NAMALWA (cell line): ENCODE measurements at places on chromosomes 2 and 18.
A peak's percentile ranks its signal among the peaks of the same experiment; 100 is the strongest.

- DNase-seq = no peak
These were observed 276.8 kb upstream of the HDAC4 start for GRCh38 chr2:239677453-239678185.

DNA sequence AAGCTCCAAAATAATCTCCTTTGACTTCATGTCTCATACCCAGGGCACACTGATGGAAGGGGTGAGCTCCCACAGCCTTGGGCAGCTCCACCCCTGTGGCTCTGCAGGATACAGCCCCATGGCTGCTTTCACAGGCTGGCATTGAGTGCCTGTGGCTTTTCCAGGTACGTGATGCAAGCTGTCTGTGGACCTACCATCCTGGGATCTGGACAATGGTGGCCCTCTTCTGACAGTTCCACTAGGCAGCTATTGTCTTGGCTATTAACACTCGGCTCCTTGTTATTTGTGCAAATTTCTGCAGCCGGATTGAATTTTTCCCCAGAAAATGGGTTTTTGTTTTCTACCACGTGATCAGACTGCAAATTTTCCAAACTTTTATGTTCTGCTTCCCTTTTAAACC is 634.2 kb downstream of the TSN start:
- DNase-seq = no peak

DNA sequence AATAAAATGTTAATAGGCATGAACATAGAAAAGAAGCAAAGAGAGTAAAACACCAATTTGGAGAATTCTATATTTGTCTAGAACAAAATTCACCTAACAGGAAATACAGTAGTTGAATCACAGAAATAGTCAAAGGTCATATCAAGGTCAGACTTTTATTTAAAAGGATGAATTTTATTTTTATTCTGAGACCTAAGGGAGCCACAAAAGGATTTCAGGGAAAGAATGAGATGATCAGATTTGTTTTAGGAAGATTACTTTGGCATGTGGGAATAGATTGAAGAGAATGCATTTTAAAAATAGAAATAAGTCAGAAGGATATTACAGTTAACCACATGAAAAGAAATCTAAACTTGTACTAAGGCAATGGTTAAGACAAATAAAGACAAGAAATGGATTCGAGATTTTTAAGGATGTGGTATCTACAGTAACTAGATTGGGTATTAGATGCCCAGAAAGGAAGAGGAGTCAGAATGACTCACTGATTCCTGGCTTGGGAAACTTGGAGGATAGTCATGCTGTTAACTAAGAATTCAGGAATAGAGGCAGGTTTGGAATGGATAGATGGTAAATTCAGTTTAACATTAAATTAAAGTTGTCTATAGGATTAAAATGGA is 56.0 kb downstream of the METTL4 start:
- no peak for DNase-seq

GRCh38 chr2:164542581-164543021 is 78.7 kb downstream of the GRB14 start:
- DNase-seq = no peak

DNA sequence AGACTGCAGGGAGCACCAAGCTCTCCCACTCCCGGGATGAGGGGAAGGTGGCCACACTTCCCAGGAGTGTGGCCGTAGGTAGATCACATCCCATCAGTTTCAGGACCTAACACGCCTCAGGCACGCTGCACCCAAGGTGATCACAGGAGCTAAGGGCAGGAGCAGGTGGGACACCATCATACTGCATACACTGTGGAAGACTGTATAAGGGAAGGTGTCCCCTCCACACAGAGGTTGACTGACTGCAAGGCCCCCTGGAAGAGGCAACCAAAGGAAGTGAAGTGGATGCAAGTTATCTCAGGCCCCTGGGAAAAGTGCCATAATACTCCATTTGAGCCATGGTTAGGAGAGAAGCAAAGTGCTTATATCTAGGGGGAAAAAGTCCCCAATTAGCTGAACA is 351.9 kb upstream of the SMIM21 start:
- DNase-seq = no peak

DNA sequence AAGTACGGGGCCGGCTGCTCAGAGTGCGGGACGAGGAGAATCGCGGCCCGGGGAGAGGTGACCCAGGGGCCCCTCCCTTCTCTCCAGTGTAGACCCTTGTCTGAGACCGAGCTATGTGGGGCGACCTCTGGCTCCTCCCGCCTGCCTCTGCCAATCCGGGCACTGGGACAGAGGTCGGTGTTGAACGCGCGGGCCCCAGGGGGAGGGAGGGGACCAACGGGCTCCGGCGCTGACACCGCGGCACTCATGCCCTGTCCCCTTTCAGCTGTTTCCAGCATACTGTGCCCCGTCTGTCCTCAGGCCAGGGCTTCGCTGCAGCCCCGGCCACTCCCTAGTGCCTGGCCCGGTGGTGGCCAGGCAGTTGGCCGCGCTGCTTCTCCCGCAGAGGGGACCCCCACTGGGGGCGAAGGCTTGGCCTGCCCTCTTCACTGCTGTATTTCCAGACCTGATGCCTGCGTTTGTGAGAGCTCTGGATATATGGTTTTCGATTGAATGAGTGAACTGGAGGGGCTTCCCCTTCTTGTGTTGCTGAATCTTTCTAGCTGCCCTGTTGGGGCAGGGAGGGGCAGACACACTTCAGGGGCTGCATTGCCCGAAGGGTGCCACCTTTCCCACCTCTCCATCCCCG is 809 bp downstream of the DBI start:
- peak; percentile 56 for DNase-seq

- no peak for DNase-seq
These were observed 140.2 kb upstream of the ID2 start for GRCh38 chr2:8541636-8542035.

DNA sequence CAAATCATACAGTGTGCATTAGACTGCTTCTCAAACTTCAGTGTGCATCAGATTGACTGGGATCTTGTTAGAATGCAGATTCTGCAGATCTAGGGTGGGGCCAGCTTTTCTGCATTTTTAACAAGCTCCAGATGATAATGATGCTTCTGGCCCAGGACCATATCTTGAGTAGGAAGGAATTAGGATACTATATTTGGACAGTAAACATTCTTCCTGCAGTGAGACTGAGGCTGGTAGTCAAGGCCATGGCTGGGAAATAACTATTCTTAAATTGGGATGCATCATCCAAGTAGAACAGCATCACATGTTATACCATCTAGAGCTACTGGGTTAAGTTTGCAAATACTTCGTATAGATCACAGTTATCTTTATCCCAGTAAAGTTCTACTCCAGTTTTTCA is 28.4 kb upstream of the ARMC9 start:
- no peak for DNase-seq
